ENCODE measurements at places on chromosomes 12 and 14.

- no peak for DNase-seq
Observed at GRCh38 chr12:19719672-19720071, 280.4 kb downstream of the AEBP2 start.

GRCh38 chr12:75905922-75906321 is 125.7 kb downstream of the PHLDA1 start:
- no peak for DNase-seq

DNA sequence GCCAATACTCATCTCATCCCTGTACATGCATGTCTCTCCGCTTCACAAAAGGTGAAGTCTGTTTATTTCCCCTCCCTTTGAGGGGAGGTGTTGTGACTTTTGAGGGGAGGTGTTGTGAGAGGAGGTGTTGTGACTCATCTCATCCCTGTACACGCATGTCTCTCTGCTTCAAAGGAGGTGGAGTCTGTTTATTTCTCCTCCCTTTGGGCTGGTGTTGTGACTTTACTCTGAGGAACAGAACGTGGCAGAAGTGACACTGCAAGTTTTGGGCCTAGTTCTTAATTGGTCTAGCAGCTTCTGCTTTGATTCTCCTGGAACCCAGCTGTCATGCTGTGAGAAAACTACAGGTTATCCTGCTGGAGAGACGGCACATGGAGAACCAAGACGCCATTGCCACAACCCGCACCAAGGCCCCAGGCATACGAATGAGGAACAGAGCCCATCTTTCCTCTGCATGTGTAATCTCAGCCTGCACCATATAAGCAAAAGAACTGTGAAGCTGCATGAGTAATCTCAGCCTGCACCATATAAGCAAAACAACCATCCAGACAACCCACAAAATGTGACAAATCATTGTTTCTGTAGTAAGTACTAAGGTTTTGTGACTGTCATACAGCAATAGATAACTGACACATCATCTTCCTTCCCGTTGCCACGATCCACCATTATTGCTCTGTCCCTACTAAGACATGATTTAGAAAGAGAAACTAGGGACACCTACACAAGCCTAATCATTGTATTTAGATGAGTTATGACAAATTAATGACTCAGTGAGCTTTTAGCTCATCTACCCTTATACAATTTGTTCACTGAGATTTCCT is 30.0 kb downstream of the GALNT4 start:
- DNase-seq: no peak

DNA sequence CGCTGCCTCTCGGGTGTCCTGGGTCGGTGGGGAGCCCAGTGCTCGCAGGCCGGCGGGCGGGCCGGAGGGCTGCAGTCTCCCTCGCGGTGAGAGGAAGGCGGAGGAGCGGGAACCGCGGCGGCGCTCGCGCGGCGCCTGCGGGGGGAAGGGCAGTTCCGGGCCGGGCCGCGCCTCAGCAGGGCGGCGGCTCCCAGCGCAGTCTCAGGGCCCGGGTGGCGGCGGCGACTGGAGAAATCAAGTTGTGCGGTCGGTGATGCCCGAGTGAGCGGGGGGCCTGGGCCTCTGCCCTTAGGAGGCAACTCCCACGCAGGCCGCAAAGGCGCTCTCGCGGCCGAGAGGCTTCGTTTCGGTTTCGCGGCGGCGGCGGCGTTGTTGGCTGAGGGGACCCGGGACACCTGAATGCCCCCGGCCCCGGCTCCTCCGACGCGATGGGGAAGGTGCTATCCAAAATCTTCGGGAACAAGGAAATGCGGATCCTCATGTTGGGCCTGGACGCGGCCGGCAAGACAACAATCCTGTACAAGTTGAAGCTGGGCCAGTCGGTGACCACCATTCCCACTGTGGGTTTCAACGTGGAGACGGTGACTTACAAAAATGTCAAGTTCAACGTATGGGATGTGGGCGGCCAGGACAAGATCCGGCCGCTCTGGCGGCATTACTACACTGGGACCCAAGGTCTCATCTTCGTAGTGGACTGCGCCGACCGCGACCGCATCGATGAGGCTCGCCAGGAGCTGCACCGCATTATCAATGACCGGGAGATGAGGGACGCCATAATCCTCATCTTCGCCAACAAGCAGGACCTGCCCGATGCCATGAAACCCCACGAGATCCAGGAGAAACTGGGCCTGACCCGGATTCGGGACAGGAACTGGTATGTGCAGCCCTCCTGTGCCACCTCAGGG is 679 bp downstream of the ARF6 start:
- no peak for DNase-seq

DNA sequence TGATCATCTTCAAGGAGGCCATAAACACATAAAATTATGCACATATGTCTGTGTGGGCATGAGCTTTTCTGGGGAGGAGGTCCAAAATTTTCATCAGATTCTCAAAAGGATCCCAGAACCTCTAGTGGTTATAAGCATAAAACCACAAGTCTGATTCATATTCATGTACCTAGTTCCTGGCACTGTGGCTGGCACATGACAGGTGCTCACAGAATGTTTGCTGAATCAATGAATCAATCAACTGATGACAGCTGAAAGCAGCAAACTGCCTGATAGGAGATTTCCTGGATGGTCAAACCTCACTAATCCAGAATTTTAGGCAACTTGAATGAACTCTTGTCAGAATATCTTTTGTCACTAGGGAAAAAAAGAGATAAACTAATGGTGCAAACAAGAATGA is 13.5 kb upstream of the CMKLR1 start:
- no peak for DNase-seq

GRCh38 chr12:105921872-105922669 is 216.7 kb downstream of the NUAK1 start:
- DNase-seq: no peak

GRCh38 chr12:52744493-52745156 is 32.5 kb downstream of the KRT76 start:
- DNase-seq: no peak

- no peak for DNase-seq
Observed at GRCh38 chr14:75495882-75496281, 26.4 kb upstream of the BATF start.

DNA sequence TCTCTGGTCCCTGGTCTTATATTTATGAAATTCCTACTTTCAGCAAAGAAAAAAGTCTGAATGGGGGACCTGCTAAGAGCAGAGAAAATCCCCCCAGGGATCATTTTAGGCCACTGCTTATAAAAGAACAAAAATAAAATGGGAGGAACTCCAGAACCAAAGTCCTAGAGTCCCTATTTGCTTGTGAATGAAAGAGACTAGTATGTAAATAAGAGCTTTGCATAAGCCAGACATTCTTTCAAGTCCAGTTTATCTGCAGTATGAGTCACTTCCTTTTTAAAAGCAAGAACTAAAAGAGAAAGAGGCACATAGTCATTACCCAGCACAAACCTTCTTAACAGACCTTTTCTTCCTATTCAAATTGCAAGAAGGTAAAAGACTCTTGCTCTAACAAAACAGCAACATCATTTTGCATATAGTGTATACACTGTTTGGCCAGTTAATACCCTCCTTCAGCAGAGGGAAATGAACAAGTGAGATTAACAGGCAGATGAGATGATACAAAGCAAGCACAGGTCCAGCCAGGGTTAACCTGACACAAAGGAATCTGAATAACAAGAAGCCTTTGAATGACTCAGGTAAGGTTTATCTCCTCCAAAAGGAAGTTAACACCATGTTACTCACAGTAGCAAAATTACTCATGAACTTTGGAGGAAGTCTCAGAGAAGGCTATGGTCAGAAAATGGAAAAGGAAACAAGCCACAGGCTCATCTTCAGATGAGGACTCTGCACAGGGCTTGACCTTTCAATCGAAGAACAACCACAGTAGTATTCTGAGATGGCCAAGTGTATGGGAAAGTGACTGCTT is 87.3 kb downstream of the PHLDA1 start:
- no peak for DNase-seq

DNA sequence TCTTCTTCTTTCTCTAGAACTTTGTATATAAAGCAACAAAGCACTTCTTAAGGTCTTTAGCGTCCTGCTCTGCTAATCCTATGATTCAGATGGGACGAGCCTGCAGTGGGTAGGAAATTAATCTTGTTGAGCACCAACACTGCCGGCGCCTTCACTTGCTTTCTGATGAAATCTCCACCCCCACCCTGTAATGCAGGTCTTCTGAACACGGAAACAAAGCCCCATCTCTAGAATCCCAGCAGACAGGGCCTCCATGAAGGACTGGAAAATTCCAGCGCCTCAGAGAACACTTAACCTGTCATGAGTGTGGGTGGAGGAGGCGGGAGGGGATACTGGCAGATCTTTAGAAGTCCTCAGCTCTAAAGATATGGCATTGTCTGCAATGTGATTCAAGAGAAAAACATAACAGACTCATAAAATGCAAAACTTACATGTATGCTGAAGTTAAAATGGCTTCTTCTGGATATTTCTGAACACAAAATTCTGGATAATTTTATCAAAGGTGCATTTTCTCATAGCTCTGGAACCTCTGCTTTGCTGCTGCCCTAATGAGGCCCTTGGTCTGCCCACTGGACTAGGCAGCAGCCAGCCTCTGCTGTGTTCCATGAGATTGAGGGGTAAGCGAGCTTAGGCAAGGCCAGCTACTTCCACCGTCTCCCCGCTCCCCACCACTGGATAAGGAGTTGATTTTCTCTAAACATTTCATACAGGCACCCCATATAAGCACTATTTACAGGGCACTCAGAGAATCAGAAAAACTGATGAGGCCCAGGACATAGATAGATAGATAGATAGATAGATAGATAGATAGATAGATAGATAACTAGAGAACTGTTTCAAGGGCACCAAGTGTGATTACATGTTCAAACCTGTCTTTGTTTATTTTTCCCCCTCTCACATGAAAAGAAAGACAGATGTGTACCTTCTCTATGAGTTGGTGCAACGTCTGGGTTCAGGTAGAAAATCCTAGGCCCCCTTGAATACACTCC is 43.1 kb downstream of the ZFP36L1 start:
- no peak for DNase-seq

- no peak for DNase-seq
Observed at GRCh38 chr14:53766106-53766505, 190.5 kb downstream of the BMP4 start.

DNA sequence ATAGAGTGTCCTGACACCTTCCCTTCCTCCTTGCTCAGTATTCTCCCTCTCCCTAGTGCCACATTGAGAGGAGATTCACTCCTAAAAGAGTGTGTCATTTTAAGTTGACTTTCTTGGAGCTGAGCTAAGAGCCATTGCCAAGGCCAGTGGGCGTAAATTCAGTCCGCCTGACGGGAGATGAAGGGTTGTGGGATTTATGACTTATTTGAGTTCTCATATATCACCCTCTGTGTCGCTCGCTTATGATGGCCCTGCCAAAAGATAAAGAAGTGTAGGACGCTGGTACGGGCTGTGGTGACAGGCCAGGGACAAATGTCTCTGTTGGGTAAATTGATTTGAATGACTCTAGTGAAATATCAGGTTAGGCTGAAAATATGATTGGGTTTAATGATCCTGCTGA is 867.4 kb downstream of the NRXN3 start:
- DNase-seq: no peak

DNA sequence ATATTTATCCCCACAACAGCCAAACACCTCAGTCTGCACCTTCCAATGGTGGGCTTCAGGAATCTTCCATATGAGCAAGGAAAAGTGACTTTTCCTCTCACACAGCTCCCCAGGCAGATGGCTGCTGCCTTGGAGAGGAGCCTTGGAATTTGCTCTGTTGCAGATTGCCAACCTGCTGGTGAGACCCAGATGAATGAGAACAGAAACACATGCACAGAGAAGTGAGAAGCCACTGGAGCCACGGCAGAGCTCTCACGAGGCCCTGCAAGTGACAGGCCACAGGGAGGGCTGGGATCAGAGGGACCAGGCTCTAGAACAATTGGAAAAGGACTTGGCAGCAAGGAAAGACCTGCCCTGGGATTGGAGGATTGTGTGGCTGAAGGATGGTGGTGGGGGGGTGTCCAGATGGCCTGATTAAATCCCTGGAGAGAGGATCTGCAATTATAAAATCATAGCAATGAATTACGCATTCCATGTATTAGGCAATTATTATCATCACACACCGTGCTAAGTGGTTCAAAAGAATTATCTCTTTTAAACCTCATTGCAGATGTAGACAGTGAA is 84.9 kb upstream of the PWP1 start:
- no peak for DNase-seq

DNA sequence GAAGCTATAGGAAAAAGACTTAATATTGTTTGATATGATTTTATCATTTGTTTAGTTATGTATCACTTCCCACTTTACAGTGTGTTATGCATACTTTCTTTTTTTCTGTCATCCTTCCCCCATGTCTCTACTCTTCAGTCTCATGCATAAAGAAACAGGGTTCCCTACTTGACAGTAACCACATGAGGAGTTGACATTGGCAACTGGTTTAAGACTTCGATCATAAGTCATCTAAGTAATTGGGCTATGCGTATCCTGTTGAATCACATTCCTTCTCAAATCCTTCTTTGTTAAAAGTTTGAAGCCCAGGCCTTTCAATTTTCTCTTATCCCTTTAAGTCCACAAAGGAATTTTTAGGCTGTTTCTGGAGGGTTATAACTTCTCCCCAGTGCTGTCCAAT is 358.7 kb downstream of the RAD51B start:
- no peak for DNase-seq

- no peak for DNase-seq
Observed at GRCh38 chr12:67457778-67458665, 188.9 kb downstream of the CAND1 start.

DNA sequence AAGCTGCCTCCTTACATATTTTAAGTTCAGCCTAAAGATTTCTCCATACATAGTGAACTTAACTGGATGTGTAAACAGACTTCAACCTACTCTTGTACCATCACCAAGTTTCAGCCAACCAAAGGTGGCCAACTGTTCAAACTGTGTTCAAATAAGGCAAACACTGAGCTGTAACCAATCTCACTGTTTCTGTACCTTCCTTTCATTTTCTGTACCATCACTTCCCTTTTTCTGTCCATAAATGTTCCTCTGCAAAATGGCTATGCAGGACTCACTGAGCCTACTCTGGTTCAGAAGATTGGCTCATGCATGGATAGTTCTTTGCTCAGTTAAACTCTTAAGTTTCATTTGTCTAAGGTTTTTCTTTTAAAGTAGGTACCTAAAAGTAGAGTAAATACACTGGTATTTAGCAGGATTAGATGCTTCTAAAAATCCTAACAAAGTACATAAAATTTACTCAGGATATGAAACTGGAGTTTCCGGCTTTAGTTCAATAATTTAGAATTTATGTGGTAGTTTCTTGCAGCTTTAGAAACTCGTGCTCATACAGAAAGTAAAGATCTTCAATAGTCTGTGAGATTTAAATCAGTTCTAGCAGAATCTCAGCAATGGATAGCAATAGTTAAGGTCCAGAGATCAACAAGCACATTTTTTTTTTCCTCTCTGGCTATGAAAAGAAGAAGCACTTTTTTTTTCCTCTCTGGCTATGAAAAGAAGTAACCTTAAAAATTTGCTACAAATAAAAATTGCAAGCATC is 282.0 kb upstream of the PPFIA2 start:
- DNase-seq: no peak

- no peak for DNase-seq
Observed at GRCh38 chr12:17076028-17076744, 470.2 kb upstream of the LMO3 start.

- DNase-seq: no peak
Observed at GRCh38 chr14:99930420-99931274, 134.6 kb upstream of the EVL start.

DNA sequence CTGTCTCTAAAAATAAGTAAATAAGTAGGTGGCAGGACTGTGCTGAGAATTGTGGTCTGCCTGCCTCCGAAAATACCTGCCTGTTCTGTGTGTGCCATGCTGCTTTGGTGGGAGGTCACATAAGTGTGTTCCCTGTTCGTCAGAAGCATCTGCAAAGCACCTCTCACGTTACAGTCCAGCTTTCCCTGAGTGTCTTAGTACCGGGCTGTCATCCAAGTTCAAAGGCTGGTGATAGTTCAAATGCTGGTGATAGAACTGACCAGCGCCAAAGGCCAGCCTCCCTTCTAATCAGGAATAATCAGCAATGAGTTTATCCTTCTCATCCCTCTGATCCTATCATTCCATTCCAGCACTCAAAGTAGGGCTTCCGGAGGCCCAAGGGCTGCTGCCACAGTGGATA is 5.6 kb downstream of the CABP1 start:
- DNase-seq: no peak
